ENCODE measurements at places on chromosomes 1 and 21.

GRCh38 chr1:241356519-241357365 is at the start of gene RGS7:
Gene RGS7, minus strand, starts transcription at chr1:241357205.
- no peak for DNase-seq

DNA sequence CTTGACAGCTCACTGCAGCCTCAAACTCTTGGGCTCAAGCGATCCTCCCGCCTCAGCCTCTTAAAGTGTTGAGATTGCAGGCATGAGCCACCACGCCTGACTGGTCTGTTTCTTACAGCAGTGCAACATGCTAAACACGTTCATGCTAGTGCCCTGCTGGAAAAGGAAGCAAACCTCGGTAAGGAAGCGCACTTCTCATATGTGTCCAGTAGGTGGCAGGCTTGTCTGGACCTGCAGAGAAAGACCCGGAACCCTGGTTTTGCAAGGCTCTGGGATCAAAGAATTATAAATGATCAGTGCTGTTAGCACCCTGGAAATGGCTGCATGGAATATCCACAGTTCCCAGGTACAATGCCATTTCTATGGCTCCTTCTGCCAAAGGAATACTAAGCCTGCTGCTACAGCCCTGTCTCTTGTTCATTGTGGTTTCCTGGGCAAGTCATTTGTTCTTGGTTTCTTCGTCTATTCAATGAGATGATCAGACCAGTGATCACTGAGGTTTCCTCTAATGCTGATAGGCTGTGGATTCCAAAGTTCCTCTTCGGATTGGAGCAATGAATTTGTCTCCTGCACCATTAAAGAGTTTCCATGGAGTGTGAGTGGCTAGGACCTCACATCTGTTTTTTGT is 15.9 kb downstream of the RNU5D-1 start:
- DNase-seq = no peak

GRCh38 chr1:14804626-14805025 is 206.1 kb downstream of the KAZN start:
- no peak for DNase-seq

GRCh38 chr21:46347203-46347550 is 23.2 kb downstream of the PCNT start:
- no peak for DNase-seq

DNA sequence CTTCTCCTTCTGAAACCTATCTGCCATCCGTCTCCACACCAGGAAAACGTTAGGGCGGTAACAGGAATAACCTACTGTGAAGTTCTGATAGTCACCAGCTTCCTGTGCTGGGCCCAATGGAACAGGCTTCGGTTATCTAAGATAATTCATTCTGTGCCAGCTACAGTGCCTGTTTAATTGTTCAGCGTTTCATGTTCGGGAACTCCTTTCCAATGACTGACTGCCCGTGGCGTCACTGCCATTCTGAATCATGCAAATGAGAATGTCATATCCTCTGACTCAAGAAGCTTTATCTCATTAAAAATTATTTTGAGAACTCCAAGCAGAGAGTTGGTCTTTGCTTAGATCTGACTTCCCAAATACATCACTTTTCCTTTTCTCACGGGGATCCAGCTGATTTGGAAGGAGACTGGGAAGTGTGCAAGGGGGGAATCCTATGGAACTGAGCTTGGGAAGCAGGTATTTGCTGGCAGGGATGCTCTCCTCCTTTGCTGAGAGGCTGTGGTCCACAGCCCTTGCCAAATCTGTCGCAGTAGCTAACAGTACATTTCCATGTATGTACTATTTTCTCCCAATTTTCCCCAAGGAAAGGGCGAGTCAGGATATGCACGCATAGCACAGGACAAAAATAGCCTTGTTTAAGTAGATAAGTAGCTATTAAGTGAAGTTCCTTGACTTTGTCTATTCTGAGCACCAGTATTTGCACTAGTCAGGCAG is 358.7 kb downstream of the LTN1 start:
- no peak for DNase-seq

GRCh38 chr1:6747674-6748073 is 37.6 kb upstream of the CAMTA1 start:
- DNase-seq = no peak

DNA sequence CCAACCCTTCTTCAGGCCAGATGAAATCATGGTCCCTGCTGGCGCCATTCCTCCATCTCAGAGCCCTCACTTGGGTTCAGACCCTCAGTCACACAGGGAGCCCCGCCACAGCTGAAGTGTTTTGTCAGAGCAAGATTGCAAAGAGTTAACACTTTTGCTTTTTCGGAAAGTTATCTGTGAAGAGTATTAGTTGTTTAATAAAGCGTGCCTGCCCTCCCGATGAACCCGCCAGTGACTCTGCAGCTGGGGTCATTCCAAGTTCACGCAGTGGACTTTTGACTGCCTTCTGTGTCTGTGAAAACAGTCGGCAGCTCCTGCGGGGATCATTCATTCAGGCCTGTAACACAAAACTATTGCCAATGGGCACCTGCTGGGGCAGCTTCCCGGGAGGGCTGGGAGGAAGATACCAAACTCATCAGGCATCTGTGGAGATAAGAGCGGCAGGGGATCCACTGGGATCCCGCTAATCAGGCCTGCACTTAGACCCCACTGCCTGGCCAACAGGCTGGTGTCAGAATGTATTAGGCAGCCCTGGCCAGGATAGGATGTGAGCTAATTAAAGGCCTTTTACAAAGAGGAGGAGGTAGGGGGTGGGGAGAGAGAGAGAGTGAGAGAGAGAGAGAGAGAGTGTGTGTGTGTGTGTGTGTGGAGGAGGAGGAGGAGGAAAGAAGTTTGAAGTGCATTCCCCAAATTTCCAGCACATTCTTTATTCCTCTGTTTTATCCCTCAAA is 184.5 kb downstream of the DHRS3 start:
- no peak for DNase-seq

GRCh38 chr1:6704746-6705145 is 3.1 kb upstream of the DNAJC11 start:
- DNase-seq = no peak
